ENCODE measurements at places on chromosomes 5 and 9.

DNA sequence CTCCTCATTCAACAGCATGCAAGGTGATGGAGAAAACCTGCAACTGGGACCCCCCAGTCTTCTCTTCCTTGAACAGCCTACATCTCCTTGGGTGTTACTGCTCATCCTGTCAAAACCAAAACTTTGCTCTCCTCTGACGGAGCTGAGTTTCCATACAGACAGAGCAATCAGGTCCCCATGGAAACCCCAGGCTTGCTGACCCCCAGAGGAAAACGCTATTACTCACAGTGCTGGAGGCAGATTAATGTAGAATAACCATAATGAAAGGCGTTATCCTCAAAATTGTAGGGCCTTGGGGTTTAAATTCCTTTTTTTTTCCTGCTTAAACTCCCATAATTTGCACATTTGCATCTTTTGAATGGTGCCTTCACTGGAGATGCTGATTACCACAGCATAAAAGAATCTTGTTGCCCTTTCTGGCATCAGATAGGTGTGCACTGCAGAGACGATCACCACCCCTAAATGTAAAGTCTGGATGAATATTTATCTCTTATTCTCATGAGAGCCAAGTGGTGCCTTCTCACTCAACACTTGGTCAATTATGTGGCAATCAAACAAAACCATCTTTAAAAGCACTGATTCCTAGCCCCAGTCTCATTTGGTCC, 126.3 kb downstream of the MSX2 start:
- no peak for DNase-seq

DNA sequence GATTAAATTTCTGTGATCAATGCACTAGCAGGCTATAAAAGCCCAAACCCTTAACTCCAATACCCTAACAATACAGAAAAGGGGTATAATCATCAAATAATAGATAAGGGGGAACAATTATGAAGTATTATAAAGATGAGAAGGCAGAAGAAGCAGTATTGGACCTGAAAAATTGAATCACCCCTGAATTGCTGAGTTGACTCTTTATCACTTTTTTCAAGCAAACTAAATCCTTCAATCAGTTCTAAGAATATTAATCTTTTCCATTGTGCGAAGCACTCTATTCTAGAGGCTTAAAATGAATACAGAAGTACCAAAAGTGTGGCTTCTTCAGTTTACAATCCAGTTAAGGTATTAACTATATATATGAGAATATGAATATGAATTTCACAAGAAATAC, 120.7 kb downstream of the RNF180 start:
- DNase-seq: no peak

DNA sequence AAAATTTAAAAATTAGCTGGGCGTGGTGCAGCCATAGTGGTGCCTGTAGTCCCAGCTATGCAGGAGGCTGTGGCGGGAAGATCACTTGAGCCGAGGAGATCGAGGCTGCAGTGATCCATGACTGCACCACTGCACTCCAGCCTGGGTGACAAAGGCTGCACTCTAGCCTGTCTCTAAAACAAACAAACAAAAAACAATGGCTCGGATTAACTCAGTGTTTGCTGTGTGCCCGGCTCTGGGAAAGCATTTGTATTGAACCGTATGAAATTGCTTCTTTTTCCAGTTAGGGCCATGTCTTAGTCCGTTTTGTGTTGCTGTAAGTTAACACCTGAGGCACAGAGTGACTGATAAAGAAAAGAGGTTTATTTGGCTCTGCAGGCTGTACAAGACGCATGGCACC, 62.6 kb downstream of the CFAP77 start:
- no peak for DNase-seq

DNA sequence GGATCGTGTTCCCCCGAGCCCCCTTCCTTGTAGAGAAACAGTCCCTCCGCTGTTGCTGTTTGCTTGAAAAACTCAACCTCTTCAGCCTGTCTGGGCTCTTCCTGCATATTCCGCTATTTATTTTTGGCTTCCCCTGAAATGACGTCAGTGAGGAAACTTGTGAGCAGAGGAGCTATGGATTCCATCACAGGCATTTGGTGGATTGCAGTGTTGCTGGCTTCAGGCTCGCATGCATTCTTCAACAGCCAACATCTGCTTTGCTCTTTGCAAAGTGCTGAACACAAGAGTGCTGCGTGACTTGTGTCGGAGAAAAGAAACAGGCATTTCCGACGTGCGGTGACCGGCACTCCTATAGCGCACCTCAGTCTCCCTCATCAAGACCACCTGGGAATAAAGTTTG, 232.7 kb downstream of the RFK start:
- no peak for DNase-seq

- no peak for DNase-seq
These were observed 341.8 kb downstream of the ASTN2 start for GRCh38 chr9:117073071-117073470.

DNA sequence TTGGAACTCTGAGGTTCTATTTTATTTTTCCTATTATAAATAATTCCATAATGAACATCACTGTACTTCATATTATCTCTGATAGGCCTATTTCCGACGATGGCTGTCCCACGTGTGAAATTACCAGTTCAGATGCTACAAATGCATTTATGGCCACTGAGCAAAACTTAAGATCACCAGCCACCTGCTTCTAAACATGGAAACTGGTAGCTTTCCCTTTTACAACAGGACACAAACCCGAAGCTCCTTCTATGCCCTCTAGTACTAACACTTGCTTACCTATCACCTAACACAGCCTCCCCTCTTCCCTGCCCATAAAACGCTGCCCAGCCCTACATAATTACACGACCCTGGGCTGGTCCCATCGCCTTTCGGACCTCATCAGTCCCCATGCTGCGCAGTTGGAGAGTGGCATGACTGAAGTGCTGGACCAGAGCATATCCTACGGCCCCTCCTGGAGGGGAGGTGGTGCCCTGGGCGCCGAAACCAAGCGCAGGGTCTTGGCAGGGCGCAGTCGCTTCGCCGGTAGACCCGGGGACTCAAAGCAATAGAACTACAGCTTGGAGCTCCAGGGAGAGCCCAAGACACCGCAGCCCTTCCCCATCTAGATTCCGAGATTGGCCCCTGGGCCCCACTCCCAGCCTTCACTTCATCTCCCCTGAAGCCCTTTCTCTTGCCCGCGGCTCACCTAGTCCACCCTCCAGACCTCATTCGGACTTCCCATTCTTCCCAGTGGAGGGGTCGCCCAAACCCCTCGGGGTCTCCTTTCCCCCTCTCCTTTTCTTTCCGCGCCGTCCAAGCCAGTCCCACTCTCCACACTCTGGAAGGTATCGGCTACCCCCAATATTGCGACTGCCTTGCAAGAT, 1.0 kb upstream of the SAP30L start:
- no peak for DNase-seq

GRCh38 chr5:10826971-10827370, 65.9 kb upstream of the DAP start:
- DNase-seq: no peak

GRCh38 chr5:172098883-172099282, 89.1 kb downstream of the STK10 start:
- DNase-seq: no peak

DNA sequence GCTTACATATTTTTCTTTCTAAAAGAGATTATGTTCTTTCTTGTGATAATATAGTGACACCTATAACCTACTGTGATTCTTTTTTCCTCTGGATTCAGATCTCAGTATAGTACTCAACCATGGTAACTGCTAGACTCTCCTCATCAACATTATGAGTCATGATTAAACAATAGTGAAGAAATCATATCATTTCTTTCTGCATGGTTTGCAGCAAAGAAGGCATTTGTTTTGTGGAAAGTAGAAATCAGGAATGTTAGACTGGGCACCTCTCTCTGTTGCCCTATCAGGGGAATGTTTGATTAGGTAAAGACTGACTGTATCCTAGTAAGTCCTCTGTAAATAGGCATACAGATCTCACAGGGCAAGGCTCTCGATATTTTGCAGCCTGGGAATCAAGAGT, 25.6 kb upstream of the SMC2 start:
- DNase-seq: no peak

- no peak for DNase-seq
These were observed 309.2 kb upstream of the IRX4 start for GRCh38 chr5:2191972-2192371.

GRCh38 chr9:31388660-31389059, 995.8 kb upstream of the ACO1 start:
- no peak for DNase-seq

DNA sequence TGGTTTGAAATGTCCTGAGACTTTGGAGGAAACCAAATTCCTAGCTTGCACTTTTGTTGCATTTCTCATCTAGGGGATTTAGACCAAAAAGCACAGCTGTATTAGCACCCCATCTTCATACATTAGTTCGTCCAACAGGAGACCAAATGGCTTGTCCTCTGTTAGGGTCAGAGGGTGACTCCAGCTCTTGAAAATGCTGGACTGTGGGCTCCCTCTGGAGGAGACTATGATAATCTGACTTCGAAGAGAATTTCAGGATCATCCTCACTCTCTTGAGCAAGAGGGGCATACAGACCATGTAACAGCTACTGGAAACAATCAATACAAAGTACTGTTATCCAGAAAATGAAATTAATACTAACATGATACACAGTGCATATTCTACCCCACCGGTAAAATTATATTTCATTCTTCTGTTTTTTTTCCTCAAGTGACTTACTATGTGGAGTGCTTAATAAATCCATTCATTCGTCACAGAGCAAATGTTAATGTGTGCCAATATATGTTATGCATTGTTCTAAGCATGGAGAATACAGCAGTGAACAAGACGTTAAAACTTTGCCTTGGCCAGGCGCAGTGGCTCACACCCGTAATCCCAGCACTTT, 63.7 kb upstream of the PPP2CA start:
- no peak for DNase-seq

DNA sequence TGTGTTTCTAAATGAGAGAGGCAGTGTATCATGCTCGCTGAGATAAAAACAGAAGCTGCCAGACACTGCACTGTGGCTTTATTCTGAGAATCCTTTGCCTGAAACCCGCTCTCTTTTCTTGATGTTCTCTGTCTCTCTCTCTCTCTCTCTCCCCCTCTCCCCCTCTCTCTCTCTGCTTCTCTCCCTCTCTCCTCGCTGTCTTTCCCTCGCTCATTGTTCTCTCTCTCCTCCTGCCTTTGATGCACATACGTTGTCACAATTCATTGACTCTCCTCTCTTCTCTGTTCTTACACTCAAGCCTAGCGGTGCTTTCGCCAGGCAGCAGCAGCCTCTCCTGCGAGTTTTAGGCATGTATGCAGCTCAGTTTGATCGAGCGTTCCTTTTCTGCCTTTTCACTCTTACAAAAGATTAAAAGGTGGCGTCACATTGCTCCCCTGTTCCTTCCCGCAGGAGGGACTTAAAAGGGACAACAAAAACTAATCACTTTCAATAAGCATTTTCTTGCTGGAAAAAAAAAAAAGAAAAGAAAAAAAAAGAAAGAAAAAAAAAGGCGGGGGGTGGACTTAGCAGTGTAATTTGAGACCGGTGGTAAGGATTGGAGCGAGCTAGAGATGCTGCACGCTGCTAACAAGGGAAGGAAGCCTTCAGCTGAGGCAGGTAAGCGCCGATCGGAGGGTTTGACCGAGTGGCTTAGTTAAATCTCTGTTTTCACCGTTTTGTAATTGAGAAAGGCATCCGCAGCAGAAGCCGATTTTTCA, 717.9 kb upstream of the WWC1 start:
- DNase-seq: no peak

- no peak for DNase-seq
These were observed 289.1 kb downstream of the ICE1 start for GRCh38 chr5:5711592-5711991.

GRCh38 chr9:37575511-37575914, 667 bp downstream of the FBXO10 start:
- DNase-seq: no peak

GRCh38 chr9:128153060-128153946, 4.0 kb downstream of the LCN2 start:
- DNase-seq: no peak

GRCh38 chr5:178416919-178417318, 173.3 kb downstream of the COL23A1 start:
- no peak for DNase-seq

DNA sequence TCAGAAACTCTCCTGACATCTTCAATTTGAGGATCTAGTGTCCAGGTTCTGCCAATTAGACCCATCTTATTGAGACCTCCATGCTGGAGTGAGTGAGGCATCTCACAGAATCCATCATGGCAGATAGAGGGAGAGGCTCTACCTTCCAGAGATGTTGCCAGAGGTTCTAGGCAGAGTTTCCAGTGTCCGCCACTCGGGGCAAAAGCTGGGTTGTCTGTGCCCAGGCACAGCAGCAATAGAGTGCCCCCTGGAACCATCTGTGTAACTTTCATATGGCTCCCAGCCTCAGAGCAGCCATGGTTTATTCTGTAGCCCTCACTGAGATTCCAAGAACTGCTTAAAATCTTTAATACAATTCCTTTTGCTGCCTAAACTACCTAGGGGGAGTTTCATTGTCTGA, 16.6 kb upstream of the CCDC112 start:
- no peak for DNase-seq

GRCh38 chr9:91047529-91047928, 245.9 kb downstream of the SYK start:
- peak; percentile 25 for DNase-seq

DNA sequence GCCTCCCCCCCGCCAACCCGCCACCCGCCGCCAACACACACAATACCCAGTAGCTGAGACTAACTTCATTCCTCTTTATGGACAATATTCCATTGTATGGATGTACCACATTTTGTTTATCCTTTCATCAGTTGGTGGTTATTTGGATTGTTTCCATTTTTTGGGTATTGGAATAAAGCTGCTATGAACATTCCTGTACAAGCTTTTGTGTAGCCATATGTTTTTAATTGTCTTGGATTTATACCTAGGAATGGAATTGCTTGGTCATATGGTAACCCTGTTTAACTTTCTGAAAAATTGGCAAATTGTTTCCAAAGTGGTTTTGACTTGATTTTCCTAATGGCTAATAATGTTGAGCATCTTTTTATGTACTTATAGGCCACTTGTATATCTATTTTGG, 4.9 kb upstream of the UBTD2 start:
- DNase-seq: no peak

DNA sequence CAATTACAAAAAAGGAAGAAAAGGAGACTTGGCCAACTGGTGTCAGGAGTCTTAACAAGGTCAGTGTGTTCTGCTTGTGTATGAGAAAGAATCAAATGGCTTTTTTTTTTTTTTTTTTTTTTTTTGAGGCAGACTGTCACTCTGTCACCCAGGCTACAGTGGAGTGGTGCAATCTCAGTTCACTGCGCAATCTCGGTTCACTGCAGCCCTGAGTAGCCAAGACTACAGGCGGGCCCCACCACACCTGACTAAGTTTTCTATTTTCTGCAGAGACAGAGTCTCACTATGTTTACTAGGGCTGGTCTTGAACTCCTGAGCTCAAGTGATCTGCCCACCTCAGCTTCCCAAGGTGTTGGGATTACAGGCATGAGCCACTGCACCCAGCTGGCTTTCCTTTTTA, 3.1 kb upstream of the IL7R start:
- peak; percentile 31 for DNase-seq

GRCh38 chr9:73179589-73179988, 27.9 kb downstream of the ANXA1 start:
- no peak for DNase-seq

- DNase-seq: no peak
These were observed 181.5 kb upstream of the PIK3R1 start for GRCh38 chr5:68033961-68034571.

GRCh38 chr9:2343756-2344155, 277.8 kb upstream of the VLDLR start:
- DNase-seq: no peak

Measured in stimulated activated CD4-positive, alpha-beta T cell treated with anti-CD3 and anti-CD28 coated beads, Interleukin-1b, Interleukin-23, amount 100 ng/mL, for 4 hours (primary cell).